ENCODE measurements at places on chromosomes 16 and 17.

GRCh38 chr17:67011527-67012175, 32.7 kb upstream of the CACNG1 start:
- peak; percentile 52 for DNase-seq

- peak; percentile 34 for DNase-seq
Measured at GRCh38 chr16:7025616-7026190, 306.9 kb upstream of the RBFOX1 start.

DNA sequence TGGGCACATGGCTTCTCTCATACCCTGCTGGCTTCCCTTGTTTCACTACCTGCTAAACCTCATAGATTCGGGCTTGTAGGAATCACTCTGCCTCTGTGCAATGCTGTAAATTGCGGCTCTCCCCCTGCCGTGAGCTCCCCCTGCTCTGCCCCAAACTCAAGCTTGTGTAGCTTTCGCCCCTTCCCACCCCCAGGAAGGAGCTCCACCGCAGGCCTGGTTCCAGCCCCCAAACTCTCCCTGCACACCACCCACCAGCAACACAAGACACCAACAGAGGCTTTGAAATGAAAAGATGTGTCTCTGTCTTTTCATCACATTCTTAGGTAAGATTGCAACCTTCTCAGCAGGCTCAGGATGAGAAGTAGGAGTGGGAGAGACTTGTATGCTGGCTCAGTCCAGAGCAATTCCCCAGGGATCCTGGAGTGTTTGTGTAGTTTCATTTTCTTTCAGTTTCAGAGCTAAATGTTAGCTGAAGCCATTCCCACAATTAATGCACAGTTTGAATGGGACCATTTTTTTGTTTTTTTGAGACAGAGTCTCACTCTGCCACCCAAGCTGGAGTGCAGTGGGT, 14.2 kb downstream of the CX3CL1 start:
- no peak for DNase-seq

- DNase-seq, result peak; percentile 81
Measured at GRCh38 chr17:50139950-50140885, 10.3 kb upstream of the SAMD14 start.

DNA sequence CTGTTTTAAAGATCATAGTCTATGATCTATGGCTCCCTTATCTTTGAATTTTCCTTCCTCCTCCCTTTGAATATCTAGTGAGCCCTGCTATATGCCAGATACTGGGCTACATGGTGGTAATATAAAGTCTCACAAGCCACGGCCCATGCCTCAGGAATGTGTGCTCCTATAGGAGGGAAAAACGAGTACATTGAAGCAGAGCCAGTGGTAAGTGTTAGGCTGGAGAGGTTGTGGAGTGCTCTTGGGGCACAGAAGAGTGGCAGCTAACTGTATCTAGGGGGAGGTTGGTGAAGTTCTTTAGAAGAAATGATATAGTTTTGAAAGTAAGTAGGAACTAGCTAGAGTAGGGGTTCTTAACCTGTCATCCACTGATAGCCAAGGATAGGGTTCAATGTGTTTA, 105.8 kb upstream of the PMFBP1 start:
- no peak for DNase-seq

GRCh38 chr17:10051112-10051511, 146.0 kb upstream of the RCVRN start:
- peak; percentile 56 for DNase-seq

GRCh38 chr17:16215002-16215272, 397 bp downstream of the NCOR1 start:
- DNase-seq, result peak; percentile 64

DNA sequence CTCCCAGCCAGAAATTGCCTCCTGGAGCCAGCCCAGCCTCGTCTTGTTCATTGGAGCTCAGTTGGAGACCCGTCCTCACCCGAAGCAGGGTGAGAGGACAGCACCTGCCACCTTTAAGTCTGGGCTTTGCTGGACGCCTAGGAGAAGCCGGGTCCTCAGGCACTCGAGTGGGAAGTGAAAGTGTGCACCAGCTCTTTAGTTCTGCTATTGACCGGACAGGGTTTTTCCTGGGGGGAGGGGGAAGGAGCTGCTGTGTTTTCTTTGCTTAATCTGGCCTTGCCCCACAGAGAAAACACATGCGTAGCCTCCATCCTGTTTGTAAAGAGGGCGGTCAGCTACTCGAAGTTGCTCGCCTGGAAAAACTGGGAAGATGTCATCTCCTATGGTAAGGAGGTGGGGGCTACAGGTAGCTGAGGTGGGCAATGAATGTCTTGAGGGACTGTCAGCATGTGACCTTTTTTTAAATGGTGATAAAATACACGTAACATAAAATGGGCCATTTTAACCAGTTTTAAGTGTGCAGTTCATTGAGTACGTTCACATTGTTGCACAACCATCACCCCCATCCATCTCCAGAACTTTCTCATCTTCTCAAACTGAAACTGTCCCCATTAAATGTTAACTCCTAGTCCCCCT, 34.4 kb downstream of the CMIP start:
- peak; percentile 91 for DNase-seq

DNA sequence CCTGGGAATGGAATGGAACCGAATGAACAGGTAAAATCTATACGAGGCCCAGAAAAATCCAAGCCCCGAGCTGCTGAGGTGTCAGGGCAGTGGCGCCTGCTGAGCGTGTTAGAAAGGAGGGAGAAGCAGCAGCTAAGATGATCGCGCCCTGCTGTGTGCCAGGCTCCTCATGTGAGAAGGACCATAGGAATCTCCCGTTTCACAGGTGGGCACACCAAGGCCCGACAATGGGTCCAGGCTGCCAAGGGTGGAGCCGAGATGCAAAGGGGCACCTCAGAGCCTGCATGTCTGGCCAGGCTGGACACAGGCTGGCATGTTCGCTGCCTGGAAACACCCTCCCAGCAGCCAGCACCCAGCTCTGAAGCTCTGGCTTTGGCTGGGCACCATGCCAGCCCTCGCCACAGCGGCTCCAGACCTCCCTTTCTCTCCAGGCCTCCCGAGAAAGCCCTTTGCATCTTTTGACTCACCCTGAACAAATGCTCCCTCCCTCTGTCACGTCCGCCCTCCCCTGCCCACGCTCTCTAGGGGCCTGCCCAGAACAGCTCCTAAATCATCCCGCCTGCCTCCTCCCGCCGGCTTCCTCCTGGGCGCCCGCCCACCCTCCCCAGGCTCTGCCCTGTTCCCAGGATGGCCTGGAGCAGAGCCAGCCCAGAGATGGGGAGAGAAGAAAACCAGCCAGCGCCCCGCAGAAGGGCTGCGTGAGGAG, 217.8 kb upstream of the GSE1 start:
- DNase-seq, result peak; percentile 40

DNA sequence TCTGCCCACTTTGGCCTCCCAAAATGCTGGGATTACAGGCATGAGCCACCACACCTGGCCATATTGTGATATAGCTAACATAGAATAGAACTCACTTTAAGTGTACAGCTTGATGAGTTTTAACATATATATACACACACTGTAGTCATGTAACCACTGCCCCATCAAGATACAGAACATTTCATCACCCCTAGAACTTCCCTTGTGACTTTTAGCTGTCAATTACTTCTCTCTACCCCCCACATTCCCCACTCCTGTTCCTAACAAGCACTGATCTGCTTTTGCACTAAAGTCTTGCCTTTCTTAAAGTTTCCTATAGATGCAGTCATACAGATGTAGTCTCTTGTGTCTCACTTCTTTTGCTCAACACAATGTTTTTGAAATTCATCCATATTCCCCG, 93.1 kb downstream of the PITPNC1 start:
- no peak for DNase-seq

DNA sequence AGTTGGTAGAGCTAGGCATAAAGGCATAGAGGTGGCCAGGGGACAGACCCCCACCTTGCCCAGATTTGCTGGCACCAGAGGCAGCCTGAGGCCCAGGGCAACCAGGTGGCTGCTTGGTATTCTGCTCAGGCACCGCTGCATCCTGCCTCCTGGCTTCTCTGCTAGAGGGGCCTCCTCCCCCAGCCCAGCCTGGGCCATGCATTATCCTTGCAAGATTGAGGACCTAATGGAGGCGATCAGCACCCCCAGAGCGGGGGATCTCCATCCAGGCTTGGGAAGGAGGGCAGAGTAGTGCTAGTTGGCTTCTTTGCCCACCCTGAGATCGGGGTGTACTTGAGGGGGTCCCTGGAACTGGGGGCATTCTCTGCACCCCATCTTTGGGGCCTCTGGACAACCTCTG, 23.8 kb downstream of the CDK5RAP3 start:
- no peak for DNase-seq

DNA sequence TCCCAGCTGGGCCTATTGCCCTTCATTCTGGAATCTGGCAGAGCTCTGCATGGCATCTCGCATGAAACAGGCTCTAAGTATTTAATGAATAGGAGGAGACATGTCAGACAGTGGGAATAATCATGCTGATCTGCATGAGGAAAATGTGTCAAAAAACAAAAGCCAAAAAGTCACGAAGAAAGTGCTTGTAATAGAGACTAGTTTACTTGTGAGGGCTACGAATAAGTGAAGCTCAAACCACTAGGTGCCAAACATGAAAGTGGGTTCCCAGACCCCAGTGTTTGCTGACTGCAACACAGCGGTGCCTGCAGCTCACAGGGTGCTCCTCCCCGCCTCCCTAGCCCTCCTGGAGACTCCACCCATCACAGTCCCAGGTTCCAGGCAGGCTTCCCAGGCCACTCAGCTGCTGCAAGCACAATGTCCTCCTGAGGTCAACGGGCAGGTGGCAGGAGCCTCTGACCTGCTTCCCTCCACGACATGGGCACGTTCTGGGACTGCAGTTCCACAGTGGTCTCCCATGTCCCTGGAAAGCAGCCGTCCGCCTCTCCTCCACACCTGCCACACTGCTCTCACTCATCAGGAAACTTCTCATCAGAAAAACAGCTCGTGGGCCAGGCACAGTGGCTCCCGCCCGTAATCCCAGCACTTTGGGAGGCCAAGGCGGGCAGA, 96.5 kb downstream of the ANKRD11 start:
- no peak for DNase-seq

GRCh38 chr17:52170963-52171572, 12.6 kb upstream of the CA10 start:
- DNase-seq, result peak; percentile 9

DNA sequence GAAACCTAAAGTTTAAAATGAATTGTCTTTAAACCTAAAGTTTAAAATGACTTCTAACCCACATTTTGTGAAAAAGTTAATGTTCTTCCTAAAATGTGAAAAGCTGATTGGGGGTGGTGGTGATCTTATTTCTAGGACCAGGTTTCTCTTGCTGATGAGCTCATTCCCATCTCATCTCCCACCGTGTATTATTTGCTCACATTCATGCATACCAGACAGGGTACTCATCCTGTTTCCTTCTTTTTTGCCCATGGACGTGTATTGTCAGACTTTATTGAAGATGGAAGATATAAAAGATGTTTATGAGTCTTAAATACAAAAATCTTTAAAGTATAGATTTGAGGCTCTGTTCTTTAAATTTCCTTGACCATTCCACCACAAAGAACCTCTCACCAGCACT, 70.1 kb upstream of the MPHOSPH6 start:
- DNase-seq, result no peak

GRCh38 chr16:11631214-11631613, 37.0 kb upstream of the SNN start:
- DNase-seq, result no peak

DNA sequence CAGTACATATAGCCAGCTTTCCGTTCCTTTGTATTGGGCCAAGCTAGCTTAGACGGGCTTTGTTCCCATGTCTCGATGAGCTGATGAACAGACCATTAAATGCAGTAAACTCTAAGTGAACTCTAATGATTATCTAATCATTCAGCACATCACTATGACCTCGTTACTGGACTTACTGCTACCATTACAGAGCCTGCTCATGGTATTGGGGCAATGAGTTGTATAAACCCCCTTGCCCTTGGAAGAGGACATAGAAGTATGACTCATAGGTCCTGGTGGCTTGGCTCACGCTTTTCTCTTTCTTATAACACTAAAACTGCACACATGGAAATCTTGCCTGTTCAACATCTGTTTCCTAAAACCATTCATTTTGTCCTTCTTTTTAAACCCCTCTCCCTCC, 93.6 kb upstream of the DYNLRB2 start:
- DNase-seq, result no peak

DNA sequence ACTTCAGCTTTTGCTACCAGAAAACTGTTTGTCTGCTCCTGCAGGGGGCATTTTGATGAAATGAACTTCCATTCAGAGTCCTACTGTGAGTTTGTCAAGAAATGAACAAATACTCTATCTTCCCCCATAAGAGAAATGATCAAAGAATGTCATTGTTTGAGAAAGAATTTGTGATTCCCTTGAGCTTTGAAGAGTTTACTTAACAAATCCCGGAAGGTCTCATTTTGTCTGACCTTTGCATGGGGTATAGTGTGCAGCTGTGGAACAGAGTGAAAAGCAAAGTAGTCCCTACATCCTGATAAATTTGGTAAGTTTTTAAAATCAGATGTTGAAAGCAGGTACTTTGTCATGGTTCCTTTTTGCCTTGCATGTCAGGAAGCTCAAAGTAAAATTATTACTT, 178.0 kb downstream of the ABCC12 start:
- DNase-seq, result no peak

DNA sequence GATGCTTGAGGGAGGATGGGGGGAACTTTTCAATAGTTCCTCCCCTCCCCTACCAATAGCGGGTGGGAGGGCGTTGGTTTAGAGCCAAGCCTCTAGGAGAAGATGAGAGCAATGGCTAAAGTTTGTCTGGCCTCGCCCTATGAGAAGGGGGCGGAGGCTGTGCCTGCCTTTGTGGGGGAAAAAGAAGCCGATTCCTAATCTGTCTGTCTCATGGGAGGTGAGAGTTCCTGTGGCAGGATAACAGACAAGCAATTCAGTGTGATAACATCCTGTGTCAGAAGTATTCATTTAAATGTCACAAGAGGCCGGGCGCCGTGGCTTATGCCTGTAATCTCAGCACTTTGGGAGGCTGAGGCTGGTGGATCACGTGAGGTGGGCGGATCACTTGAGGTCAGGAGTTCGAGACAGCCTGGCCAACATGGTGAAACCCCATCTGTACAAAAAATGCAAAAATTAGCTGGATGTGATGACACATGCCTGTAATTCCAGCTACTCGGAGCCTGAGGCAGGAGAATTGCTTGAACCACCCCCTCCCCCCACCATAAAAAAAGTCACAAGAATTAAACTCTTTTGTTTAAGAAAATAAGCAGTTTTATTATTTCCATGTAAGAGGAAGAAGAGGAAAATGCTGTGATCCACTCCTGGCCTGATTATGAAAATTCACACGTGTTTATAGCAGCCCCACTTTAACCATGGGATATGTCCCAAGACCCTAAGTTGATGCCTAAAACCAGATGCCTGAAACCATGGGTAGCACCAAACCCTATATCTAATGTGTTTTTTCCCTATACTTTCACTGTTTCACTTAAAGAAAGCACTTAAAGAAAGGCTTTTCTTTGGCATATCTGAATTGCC, 1.7 kb downstream of the SLFN5 start:
- peak; percentile 45 for DNase-seq

- no peak for DNase-seq
Measured at GRCh38 chr16:6482696-6483468, 849.8 kb upstream of the RBFOX1 start.

DNA sequence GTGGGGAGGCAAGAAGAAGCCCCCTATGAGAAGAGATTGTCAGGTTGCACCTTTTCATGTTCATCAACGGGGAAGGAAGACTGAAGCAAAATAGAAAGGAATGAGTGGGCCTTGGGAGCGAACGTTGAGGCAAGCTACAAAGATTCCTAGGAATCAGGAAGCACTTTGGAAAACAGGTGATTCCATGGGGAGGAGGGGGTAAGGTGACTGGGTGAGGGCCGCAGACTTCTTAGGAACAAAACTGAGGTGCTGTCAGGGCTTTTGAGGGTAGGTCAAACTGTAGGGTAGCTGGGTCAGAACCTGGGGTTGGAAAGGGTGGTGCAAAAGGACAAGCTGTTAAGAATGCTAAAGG, 528 bp downstream of the ITFG1 start:
- no peak for DNase-seq
